ENCODE measurements at places on chromosomes 3 and 15.

DNA sequence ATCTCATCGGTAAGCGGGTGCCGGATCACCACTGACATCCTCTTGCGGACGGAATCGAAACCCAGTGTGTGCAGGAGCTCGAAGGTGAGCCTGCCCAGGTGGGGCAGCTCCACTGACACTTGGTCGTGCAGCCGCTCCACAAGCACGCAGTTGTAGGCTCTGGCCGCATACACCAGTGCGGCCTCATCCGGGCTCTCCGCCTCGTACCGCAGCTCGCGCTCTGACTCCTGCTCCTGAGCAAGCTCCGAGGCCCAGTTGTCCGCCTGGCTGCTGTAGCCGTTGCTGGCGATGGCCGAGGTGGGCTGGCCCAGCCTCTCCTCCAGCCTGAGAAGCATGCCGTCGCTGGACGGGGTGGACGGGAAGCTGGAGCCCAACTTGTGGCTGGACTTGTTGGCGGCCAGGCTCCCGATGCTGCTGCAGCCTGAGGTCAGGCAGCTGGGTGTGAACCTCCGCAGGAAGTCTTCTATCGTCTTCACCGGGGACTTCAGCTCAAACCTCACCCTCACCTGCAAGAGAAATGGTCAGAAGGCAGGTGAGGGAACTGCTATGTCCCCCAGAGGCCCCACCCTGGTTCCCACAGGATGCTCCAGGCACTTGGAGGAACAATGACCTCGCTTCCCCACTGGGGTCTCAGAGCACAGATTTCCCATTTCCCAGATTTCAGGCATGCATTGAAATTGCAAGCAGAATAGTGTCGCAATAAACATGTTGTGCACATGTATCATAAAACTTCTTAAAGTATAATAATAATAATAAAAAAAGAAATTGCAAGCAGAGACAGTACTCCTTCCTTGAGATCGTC, 149.2 kb downstream of the ATP10A start:
- no peak for DNase-seq

- no peak for DNase-seq
These were observed 232.5 kb upstream of the ST8SIA2 start for GRCh38 chr15:92161039-92161670.

DNA sequence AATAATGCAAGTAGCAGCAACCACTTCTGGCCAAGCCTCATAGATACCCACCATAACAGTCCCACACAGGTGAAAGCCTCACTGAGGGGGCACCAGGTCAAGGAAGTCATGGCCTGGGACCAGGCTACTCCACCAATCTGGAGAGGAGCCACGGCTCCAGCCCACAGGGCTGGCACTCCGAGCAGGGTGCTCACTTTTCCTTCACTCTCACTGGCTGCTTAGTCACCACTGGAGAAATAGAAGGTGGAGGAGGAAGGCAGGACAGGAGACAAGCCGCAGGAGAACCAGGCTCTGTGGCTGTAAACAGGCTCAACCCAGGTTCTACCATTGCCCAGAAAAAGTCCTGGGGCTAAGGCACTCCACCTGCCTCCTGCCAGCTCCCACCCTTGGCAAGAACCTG, 1.2 kb downstream of the USP19 start:
- peak; percentile 82 for DNase-seq

GRCh38 chr3:129453732-129454131, 13.7 kb downstream of the IFT122 start:
- DNase-seq, result no peak

- no peak for DNase-seq
These were observed 73.8 kb downstream of the TAFA4 start for GRCh38 chr3:68858549-68858948.

DNA sequence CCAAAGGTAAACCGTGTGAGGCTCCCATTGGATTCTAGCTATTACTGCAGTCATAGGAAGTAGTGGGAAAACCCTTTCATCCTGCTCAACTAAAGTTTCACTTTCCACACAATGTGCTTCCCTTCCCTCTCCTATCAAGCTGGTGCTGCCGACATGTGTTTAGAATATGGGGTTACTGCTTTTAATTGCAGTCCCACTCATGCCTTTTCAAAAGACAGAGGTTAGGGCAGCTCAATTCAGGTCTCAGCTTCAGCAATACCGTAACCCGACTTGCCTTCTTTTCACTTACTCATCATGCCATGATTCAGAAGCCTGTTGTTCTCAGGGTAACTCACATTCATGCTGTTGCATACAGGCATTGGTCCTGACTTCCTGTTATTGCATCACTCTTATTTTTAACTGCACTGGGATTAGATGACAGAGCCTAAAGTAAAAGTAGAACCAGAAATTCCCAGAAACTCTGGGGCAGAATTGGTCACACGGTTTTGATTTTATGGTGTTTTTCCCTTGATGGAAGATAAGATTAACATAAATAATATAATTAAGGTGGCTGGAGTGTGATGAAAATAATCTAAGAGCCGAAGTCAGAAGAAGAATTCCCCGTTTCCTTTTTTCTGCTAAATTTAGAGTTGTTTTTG, 45.7 kb downstream of the C2CD4B start:
- peak; percentile 97 for DNase-seq

- no peak for DNase-seq
These were observed 294.0 kb upstream of the PLSCR5 start for GRCh38 chr3:146899171-146899570.

GRCh38 chr3:179449636-179450035, 1.6 kb downstream of the GNB4 start:
- peak; percentile 62 for DNase-seq

DNA sequence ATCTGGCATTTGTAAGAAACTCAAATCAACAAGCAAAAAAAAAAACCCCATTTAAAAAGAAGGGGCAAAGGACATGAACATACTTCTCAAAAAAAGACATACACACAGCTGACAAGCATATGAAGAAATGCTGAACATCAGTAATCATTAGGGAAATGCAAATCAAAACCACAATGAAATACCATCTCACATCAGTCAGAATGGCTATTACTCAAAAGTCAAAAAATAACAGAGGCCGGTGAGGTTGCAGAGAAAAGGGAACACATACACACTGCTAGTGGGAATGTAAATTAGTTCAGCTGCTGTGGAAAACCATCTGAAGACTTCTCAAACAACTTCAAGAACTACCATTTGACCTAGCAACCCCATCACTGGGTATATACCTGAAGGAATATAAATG, 199.4 kb upstream of the THBS1 start:
- no peak for DNase-seq

- no peak for DNase-seq
These were observed 70.7 kb downstream of the FAM43A start for GRCh38 chr3:194756460-194756779.

- peak; percentile 77 for DNase-seq
These were observed 45.7 kb upstream of the DUT start for GRCh38 chr15:48285329-48286214.

GRCh38 chr3:51191768-51192167, 193.3 kb upstream of the MANF start:
- no peak for DNase-seq

- no peak for DNase-seq
These were observed 17.1 kb downstream of the CTNNB1 start for GRCh38 chr3:41216422-41216821.

DNA sequence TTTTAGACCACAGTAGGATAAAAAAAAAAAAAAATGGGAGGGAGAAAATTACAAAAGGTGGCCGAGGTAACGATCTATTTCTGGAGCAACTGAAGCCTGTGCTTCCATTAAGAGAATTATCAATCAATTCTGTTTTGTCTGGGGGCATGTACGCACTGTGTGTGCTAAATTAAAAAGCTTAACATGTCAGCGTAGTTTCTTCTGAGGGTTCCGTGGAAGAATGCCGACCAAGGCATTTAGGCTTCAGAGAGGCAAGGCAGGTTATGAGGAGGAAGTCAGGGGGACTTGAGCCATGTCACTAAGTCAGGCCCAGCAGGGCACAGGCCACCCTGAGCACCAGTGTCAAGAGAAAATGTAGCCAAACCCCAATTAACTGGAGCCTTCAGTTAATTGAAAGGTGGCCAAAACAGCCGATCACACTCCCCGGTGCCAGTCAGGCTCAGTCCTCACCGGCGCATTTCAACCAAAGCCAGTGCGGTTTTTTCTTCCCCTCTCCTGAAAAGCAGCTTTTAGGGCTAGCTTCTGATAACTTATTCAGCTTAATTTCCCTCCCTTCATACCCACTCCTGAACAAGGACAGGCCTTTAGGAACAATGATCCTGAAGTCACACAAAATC, 113.9 kb downstream of the MEGF11 start:
- DNase-seq, result no peak

GRCh38 chr3:28595372-28595771, 246.7 kb upstream of the AZI2 start:
- DNase-seq, result no peak

DNA sequence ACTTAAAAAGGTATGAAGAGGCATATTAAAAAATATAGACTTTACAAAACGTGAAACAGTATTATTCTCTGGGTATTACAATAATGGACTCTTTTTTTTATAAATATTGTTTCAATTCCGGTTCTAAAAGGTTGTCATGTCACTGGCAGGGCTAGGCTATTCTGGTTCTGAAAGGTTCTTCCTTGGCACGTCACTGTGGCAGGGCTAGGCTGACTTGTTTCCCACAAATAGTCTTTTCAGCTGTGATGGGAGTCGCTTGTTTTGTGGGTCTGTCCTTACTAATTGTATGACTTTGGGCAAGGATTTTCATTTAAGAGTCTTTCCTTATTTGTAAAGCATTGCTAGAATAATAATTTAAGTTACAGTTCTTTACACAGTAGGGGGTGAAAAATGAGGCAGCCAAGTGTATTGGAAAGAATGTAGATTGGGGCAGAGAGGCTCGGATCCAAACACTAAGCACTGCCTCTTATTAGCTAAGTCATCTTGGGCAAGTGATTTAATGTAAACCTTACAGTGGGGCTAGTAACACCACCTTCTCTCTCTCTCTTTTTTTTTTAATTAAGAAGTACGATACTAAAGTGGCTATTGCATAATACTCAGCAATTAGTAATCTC, 12.4 kb upstream of the MELTF start:
- no peak for DNase-seq

DNA sequence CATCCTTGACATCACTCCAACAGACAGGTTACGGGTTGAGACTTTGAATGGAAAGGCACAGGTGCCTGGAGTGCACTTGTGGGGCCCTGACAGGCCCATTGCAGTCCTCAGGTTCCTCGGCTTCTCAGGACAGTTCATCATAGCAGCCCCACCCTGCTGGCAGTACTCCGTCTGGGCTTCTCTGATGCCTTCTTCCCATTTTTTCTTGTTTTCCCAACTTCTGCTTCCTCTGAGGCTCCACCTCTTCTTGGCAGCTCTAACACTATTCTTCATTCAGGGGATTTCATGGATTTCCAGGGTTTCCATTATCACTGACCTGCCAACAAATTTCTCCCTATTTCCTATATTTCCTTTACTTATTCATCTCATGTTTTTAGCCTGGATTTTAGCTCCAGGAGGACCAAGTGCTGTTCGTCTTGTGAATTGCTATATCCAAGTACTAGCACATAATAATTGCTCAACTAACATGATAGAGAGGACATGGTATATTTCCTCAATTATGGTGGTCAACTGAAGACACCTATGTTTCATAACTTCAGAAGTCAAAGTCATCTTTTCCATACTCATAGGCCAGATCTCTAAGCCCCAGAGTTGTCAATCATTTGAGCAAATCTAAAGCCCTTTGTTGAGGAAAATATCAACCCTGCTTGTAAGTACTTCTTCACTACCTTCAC, 16.2 kb downstream of the NCEH1 start:
- DNase-seq, result no peak

DNA sequence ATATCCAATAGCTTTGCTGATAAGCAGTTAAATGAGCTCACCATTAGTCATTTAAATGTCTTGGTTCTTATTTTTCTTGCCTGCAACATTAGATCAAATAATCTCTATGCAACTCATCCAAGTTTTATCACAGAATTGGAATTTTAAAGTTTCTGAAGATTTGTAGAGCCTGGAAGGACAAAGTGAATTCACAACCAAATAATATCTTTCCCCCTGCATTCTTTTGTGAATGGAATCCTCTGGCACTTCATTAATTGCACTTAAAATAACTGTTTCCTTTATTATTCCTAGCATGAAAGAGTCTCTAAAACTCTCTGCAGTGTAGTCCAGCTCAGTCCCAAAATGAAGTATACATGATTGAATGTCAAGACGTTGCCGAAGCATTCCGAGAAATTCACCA, 345.6 kb upstream of the TGFBR2 start:
- DNase-seq, result peak; percentile 33
